Brain pericyte (primary cell): ENCODE measurements at places on chromosomes 13 and 19.

GRCh38 chr13:99135591-99135990 lies 65.1 kb upstream of the UBAC2 start:
- no peak for DNase-seq

- DNase-seq, result no peak
Measured at GRCh38 chr13:75442736-75443234, 39.2 kb downstream of the TBC1D4 start.

DNA sequence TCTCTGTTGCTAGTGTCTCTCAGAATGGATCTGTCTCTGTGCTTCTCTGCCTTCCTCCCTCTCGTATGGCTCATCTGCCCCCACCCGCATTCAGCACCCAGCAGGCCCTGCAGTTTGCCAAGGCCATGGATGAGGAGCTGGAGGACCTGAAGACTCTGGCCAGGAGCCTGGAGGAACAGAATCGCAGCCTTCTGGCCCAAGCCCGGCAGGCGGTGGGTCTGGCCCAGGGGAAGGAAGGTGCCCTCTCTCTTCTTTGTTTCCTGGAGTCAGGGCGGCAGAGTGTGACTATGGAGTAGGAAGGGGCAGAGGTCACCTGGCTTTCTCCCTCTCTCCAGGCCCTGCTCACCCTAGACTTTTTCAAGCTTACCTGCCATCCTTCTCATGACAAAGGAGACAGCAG lies 10.9 kb downstream of the KASH5 start:
- DNase-seq, result no peak

DNA sequence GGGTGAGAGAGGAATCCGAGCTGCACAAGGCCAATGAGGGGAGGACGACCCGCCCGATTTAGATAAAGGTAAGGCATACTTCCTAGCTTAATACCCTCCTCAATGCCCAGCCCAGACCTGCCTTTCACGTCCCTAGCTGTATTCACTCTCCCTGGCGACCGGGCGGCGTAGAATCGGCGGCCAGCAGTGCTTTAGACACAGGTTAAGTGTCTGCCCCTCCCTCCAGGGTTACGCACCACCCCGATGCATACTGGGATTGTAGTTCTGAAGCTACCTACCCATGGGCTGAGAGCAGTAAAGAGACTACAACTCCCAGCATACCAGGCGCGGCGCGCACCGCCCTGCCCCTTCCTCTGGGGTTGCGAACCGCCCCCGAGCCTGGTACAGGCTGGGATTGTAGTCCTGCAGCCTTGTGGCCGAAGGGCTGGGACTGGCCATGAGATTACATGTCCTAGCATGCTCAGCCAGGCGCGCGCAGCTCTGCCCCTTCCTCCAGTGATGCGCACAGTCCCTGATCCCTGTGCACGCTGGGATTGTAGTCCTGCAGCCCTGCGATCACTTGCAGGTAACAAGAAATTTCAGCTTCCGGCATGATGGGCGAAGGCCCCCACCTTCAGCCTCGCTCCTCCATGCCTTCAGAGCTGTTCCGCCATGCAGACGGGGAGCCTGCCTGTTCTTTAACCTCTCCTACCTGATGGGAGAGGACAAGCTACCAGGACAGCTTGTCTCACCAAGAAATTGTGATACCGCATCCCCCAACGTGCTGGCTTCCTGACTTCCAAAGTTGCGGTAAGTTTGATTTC lies 43.5 kb upstream of the ZNF14 start:
- DNase-seq, result peak; percentile 97

GRCh38 chr19:15315101-15315500 lies 17.2 kb downstream of the BRD4 start:
- DNase-seq, result no peak

GRCh38 chr13:113390874-113391497 lies 27.1 kb upstream of the GRTP1 start:
- no peak for DNase-seq

GRCh38 chr19:2747349-2747748 lies 7.5 kb upstream of the SLC39A3 start:
- DNase-seq, result no peak

- peak; percentile 72 for DNase-seq
Measured at GRCh38 chr13:27826379-27827353, 34.4 kb downstream of the GSX1 start.

DNA sequence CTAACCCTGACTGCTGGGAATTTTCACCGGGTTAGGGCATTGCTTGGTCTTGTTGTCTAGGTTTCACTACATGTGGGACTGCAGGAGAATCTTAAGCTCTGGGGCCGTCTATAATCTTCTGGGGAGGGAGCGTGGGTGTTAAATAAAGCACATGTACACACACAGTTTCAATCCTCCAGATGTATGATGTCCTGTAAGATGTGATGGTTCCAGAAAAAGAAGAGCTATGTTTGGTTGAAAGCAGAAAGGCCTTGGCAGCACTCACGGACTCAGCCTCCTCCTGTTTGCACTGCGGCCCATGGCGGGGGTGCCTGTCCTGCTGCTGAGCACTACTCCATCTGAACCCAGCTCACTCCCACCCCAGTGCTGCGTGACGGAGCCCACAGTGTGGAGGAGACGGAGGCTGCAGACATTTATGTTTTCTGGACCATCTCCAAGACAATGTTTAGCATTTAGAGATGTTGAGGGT lies 343.5 kb downstream of the TEX29 start:
- no peak for DNase-seq

GRCh38 chr19:7973883-7974282 lies 30.4 kb upstream of the TIMM44 start:
- DNase-seq, result no peak

DNA sequence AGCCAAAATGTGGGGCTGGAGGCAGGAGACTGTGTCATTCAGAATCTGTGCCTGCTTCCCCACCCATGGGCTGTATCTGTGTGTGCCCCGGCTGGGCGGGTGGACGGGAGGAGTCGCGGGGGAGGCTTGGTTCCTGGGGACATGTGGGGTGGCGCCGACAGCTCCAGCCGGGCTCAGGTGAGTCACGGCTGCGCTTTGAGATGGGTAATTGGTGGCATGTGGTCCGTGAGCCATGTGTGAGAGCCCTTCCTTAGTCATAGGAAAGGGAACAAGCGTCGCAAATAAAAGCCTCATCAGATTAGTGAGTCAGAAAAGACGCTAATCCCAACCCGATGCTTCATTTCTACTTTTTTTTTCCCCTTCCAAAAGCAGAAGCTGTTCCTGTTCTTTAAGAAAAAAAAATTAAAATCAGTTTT lies 118.6 kb upstream of the ZNF536 start:
- DNase-seq, result no peak
